ENCODE measurements at places on chromosomes 5 and 9. TPM values are rescaled to one million over a fixed set of nuclear protein-coding genes. Genes with fewer than 3 reads are reported as not detected.

GRCh38 chr9:6495466-6495865, 82.5 kb downstream of the UHRF2 start:
- no peak for DNase-seq

DNA sequence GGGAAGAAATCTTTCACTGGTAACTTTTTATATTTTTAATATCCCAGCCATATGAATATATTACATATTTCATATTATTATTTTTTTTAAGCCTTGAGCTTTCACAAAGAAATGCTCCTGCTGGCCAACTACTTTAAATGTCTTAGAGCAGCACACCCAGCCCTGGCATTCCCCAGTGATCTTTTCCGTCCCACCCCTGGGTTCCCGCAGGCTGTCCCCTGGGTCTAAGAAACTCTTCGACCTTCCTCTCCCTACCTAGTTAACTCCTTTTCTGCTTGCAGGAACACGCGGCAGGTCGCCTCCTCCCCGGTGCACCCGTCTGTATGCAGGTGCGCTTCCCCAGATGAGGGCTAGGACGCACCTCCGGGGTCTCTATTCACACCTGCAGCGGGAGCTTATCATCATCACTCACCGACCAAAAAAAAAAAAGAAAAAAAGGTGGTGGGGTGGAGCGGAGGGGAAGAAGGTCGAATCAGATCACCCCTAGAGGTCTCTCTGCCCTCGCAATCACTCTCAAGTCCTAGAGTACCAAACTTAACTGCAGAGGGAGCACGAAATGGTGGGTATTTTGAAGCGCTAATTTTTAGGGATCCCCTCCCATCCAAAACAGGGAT, 696 bp downstream of the ZFP62 start:
- DNase-seq = peak; percentile 59

- DNase-seq = no peak
Observed at GRCh38 chr9:5557606-5558587, 47.6 kb downstream of the PDCD1LG2 start.

DNA sequence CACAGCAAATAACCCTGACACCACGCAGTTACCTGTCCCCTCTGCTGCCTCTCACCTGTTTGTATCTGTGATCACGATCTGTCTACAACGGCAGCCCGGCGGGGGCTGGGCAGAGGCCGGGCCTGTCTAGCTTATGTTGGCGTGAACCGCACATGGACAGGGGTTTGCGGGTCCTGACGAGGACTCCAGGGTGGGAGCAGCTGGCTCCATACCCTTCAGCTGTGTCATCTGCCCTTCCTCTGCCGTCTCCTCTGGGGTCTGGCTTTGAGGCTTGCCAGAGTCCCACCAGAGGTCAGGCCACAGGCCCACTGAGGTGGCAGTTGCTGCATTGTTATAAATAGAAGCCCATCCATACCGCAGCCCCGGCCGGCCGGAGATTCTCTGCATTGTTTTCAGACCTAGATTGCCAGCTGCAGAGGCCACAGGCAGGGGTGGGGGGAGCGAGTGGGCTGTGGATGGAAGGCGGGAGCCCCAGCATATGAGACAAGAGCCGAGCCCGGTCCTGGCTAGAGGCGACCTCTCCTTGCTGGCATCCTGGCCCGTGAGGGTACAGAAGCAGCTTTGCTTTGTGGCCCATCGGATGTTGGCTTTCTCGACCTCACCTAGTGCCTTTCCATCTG, 37.8 kb downstream of the FAM78A start:
- no peak for DNase-seq

GRCh38 chr5:149024943-149025342, 37.9 kb downstream of the SH3TC2 start:
- no peak for DNase-seq

DNA sequence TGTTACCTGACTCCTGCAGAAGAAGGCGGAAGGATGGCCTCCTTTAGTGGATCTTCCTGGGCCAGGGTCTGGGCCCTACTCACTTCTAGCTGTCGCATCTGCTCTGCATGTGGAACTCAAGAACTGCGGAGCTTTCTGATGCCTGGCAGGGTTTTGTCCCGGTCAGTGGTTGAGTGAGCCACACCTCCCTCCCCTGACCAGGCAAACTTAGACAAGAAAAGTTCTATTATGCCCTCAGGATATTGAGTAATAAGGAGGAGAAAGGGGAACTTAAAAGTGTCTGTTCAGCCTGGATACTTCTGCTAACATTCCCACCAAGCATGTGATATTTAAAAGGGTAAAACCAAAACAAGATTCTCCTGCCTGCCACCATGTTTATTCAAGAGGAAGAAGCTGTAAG, at the start of gene FYB1:
Gene FYB1 (minus strand): TSS at position 127 of the 400 bp plus-strand sequence. CDS start 16,603 bp downstream, outside the sequence.
- DNase-seq = no peak

- DNase-seq = no peak
Observed at GRCh38 chr5:95809414-95809960, 13.0 kb downstream of the GLRX start.

- DNase-seq = no peak
Observed at GRCh38 chr9:14866200-14866749, 44.0 kb downstream of the FREM1 start.

- no peak for DNase-seq
Observed at GRCh38 chr9:98612061-98612752, 96.5 kb downstream of the GABBR2 start.

- no peak for DNase-seq
Observed at GRCh38 chr5:122273696-122274095, 38.3 kb upstream of the SNCAIP start.

GRCh38 chr9:128187361-128187760, 4.0 kb downstream of the CIZ1 start:
- DNase-seq = no peak

- DNase-seq = peak; percentile 51
Observed at GRCh38 chr5:432928-433791, 9.8 kb upstream of the EXOC3 start.

GRCh38 chr5:153938191-153938842, 100.4 kb downstream of the FAM114A2 start:
- no peak for DNase-seq

DNA sequence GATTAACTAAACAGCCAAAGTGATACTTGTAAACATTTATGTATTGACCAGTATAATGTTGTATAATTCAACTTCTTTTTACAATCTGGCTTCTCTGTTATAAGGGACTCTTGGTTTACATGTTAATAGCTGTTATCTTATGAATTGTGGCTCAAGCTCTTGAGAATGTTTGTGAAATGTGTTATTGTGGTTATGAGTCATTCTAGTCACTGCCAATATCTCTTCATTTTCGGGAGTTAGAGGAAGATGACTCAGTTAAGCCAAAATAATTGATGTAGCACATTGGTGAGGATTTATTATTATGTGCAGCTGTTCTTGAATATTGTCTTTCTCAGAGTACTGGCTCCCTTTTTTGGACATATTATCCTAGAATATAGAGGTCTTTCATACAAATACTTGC, 655.2 kb upstream of the RIOK2 start:
- DNase-seq = no peak

GRCh38 chr5:53179691-53180090, 70.1 kb upstream of the MOCS2 start:
- DNase-seq = no peak

DNA sequence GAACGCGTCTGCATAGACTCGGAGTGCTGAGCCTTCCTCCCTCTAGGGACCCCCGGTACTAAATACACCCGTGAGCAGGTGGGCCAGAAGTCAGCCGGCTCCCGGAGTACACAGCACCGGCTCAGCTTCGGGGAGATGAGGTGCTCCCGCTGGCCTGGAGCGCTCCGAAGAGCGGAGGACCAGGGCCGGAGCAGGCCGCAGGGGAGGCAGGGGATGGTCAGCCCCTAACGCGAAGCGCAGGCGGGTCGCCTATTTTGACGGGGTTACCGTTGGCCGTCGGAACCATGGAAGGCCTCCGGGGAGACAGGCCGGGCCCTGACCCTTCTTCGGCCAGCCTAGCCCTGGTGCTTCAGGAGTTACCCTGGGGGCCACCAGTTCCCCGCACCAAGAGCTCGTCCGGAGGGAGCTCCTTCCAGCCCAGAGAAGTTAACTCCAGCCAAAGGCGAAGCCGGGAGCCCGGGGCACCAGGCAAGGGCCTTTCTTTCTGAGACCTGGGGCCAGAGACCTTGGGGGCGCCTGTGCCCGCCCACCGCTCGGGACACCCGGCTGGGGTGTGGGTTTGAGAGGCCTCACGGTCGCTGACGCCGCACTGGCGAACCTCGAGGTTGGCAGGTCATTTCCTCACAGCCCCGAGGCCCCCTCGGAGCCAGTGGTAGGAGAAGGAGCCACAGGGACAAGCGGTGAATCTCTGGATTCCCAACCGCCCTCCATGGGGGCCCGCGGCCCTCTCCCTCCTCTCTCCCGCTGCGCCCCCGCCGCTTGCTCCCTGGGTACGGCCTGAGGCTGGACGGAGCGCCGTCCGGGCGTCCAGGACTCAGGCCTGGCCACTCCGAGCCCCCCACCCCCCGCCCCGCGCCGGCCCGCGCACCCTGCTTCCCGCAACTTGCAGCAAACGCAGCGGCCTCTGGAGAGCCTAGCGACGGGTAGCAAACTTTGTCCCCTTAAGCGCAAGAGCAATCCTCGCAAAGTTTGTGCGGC, 3.4 kb upstream of the IRX4 start:
- no peak for DNase-seq

GRCh38 chr9:130779153-130779855, 55.8 kb upstream of the ABL1 start:
- no peak for DNase-seq

GRCh38 chr5:159801303-159801702, 115.0 kb upstream of the ADRA1B start:
- DNase-seq = no peak

DNA sequence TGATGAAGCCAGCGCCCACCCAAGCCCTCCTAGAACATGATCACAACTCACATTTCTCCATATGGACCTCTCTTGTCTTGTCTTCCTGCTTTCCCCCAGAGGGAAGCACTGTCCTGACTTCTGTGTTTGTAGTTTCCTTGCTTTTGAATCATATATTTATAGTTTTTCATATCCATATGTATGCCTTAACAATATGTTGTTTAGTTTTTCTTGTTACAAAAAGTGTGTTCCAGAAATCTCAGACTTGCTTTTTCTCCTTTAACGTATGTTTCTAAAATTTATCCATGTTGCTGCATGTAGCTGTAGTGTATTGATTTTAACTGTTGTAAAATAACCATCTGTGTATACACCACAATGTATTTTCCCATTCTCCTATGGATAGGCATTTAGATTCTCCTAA, 182.0 kb upstream of the SMIM23 start:
- no peak for DNase-seq

DNA sequence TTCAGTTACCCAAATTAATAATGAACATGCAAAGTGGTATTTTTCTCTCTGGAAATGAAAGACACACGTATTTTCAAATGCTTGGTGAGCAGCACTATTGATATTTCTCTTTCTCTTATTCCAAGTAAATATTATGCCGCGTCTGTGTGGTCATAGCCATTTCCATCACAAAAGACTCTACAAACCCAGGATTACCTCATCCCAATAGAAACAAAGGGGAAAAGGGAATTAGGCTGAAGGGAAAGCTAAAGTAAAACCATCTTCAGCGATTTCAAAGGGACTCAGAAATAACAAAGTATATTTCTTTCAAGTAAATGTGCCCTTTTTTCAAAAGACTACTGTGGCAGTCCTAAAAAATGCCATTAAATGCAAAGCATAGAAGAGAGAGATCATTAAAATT, 62.0 kb upstream of the FST start:
- no peak for DNase-seq

DNA sequence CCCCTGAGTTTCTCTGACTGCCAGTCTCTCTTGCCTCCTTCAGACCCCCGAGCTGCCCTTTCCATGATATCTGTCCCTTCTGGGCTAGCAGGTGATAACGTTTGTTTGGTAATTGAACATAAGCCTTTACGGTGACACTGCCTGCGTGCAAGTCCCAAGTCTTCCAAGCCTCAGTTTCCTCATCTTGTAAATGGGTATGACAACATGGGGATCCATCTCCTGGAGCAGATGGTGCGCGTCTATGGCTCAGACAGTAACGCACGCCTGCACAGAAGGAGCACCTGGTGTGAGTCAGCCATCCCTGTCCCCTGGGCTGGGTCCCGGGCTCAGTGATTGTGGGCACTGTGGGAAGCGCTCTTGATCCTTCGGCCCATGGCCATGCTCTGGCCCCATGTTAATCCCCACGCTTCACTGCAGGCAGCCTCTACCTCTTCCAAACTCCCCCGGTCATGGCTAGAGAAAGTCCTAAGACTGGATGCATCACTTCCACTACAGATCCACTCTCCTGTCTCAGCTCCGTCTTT, 85.8 kb downstream of the DAP start:
- no peak for DNase-seq

DNA sequence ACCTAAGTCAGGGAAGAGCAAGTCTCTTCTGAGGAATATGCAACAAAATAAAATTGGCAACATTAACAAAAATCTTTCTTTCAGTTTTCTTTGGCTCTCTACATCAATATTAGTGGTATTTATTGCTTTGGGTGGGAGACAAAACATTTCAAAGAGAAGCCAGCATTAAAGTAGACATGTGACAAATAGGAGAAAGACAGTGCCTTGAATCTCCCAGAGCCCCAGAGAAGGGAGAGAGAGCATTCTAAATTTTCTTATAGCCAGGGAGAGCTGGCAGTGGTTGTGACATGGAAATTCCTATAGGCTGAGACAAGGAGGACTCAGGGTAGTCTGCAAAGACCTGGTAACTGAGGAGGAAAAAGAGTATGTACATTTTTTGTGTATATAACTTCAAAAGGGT, 79.4 kb upstream of the NREP start:
- no peak for DNase-seq

DNA sequence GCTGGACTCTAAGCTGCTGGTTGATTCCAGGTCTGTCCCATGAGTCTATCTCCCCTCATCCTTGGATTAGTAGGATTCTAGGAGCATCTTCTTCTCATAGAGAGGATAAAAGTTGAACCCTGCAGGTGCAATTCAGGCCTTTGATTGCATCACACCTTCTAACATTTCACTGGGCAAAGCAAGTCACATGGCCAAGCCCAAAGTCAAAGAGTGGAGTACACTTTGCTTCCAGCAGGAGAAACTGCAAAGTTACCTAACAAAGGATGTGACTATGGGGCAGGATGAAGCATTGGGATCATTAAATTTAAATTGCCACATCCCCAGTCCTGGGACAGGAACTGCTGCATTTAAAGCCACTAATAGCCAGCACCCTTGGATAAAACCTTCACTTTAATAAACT, 51.0 kb upstream of the EGFLAM start:
- no peak for DNase-seq

- no peak for DNase-seq
Observed at GRCh38 chr9:95511616-95511931, 5.2 kb downstream of the PTCH1 start.

SPATA31E1 gene
- not detected for total RNA-seq

APC gene
- total RNA-seq = 17.4 TPM

PCA3 gene
- total RNA-seq = not detected

ANKRD34B gene
- not detected for total RNA-seq

PCDHGA6 gene
- total RNA-seq = 0.09 TPM

ENTPD8 gene
- total RNA-seq = not detected

CDKN2B-AS1 gene
- not detected for total RNA-seq

TMEM252 gene
- not detected for total RNA-seq

C6 gene
- not detected for total RNA-seq

GPX3 gene
- total RNA-seq = 0.23 TPM

PSMB7 gene
- total RNA-seq = 167 TPM

GARIN3 gene
- 0.47 TPM for total RNA-seq

ELAVL2 gene
- not detected for total RNA-seq

NINJ1 gene
- 81.0 TPM for total RNA-seq
